ENCODE measurements at places on chromosomes 7 and 10.

DNA sequence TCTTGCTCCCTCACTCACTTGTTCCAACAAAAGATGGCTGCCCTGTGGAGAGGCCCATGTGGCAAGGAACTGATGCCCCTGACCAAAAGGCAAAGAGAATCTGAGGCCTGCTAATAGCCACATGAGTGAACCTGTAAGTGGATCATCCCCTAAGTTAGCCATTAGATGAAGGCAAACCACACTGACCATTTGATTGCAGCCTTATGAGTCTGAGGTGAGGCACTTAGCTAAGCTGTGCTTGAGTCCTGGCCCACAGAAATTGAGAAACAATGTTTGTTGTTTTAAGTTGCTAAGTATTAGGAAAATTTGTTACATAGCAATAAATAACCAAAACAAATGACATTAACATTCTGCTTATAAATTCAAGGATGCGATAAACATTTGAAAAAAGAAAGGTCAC lies 100.1 kb upstream of the BET1 start:
- no peak for DNase-seq

DNA sequence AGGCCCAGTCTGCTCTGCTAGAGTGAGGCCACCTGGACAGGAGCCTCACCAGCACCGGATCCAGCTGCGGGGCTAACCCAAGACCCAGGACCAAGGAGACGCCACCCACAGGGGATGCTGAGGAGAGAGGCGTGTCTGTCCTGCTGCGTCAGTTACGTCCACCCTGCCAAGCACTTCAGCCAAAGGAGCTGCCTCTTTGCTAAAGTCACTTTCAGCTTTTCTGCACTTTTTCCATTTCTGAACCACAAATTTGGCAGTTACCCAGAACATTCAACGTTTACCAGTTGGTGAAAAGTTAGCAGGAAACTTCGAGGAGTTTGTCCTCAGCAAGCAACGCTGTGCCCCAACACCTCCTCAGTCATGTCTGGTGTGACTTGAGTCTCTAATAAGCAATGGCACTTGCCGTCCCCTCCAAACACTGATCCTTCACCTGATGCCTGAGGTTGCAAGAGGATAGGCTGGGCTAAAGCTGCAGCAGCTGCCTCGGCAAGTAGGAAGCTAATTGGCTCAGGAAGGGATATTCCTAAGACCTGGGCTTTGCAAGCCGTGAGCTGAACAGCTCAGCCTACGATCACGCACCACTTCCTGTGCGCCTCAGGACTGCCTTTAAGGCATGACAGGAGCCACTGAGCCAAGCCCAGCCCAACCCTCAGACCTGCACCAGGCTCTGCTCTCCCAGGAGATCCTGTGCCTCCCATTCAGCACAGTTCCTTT lies 40.1 kb downstream of the KCNH2 start:
- no peak for DNase-seq

DNA sequence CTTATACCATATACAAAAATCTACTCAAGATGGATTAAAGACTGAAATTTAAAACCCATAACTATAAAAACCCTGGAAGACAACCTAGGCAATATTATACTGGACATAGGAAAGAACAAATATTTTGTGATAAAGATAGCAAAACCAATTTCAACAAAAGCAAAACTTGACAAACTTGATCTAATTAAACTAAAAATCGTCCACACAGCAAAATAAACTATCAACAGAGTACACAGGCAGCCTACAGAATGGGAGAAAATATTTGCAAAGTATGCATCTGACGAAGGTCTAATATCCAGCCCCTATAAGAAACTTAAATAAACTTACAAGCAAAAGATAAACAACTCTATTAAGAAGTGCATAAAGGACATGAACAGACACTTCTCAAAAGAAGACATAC lies 240.1 kb downstream of the HGF start:
- DNase-seq, result no peak

DNA sequence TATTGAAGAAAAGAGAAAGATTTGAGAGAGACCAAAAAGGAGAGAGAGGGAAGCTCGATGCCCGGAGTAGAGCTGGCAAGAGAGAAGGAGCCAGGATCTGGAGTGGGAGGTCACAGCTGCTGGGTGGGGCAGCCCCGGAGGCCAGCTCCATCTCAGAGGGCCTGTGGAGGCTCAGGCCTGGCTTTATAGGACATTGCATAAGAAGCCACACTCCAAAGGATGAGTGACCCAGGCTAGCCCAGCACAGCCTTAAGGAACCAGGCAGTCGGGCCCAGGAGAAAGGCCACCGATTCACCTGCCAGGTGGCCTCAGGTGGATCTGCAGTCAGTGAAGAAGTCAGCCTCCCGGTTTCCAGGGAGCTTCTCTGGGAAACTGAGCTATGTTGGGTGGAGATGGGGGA lies 676 bp downstream of the PLAC9 start:
- no peak for DNase-seq

- DNase-seq, result no peak
Observed at GRCh38 chr7:4648111-4648510, 34.0 kb upstream of the FOXK1 start.

DNA sequence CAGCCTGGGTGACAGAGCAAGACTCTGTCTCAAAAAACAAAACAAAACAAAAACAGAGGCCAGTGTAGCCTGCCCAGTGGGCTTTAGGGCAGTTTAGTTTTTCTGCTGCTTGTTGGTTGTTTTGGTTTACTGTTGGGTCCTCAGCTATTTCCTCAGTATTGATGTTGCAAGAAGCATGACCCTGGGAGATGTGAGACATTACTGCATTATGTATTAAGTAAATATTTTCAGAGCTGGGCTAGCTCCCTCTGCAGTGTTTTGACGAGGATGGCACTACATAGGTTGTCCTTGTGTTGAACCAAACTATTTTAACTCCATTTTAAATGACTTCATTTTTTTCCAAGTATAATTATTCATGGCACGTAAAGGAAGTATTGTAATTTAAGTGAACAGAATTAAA lies 4.8 kb downstream of the AKAP9 start:
- DNase-seq, result no peak

GRCh38 chr10:35465673-35466072 lies 129.4 kb downstream of the CCNY start:
- DNase-seq, result no peak

DNA sequence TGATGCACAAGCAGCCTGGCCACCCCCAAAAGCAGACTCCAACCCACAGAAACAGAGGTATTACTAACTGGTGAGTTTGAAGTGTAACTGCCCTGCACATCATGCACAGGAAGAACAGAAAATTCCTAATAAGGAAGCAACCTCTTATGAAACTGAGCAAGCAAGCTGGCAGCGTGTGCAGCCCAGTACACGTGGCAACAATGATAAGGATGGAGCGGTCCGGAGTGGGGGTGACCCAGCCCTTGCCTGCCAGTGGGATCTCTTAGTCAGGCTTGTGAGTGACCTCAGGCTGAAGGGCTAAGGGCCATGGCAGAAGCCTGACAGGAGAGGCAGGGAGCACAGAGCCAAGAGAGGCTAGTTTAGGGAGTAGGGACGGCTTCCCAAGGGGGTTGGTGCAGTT lies 22.1 kb upstream of the AOAH start:
- no peak for DNase-seq

- DNase-seq, result no peak
Observed at GRCh38 chr7:1529383-1530116, 952 bp upstream of the MAFK start.
